ENCODE measurements at places on chromosomes 5 and 9.

GRCh38 chr5:10144040-10144439 lies 105.6 kb downstream of the ATPSCKMT start:
- DNase-seq, result no peak

- no peak for DNase-seq
These were observed 53.5 kb upstream of the TAF11L2 start for GRCh38 chr5:17444496-17444895.

DNA sequence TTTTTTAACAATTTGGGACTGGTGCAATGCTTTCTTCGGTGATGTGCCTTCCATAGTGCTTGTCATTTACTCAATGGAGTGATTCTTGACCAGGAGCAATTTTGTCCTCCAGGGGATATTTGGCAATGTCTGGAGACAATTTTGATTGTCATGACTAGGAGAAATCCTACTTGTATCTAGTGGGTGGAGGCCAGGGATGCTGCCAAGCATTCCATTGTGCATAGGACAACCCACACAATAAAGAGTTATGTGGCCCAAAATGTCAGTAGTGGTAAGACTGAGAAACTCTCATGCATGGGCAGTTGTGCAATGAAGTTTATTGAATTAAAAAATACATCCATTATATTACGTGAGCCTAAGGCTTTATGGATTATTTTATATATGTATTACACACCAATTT lies 70.5 kb downstream of the FOCAD start:
- DNase-seq, result no peak

GRCh38 chr5:87138091-87138805 lies 129.4 kb upstream of the RASA1 start:
- DNase-seq, result no peak

GRCh38 chr9:81832571-81833285 lies 95.5 kb upstream of the SPATA31D4 start:
- DNase-seq, result no peak

DNA sequence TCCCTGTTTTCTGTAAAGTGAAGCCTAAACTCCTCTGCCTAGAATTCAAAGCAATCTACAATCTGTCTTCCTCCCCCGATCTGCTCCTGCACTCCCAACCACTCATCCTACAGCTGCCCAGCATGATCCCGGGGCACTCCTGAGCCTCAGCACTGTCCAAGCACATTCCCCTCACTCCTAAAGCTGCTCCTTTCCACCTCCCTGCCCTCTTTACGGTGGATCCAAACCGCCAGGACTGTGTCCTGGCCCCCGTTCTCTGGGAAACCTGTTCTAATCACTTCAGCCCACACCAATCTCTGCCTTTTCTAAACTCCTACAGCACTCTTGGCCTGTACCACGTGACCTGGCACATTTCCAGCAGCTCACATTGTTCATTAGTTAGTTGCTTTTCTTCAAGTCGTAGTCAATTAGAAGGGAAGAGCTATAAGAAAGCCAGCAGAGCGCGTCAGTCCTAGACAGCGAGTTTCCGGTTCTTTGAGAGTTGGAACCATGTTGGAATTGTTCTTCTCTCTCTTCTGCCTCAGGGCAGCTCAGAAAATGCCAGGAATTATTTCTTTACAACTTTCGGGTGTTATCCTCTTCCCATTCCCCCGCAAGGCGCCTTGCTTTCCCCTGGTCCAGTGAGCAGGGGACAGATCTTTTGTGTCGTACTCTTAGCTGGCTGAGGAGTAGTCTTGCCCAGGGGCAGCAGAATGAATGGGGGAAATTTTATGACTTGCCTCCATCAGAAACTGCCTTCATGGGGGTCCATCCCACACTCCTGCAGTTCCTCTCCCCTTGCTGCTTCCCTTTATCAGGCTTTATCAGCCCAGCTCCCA lies 60.7 kb downstream of the NRG2 start:
- DNase-seq, result no peak

All from stimulated activated CD4-positive, alpha-beta T cell treated with anti-CD3 and anti-CD28 coated beads, Interleukin-1b, Interleukin-23, amount 100 ng/mL, for 48 hours (primary cell).